ENCODE measurements at places on chromosomes 11 and 22. TPM values are rescaled to one million over a fixed set of nuclear protein-coding genes. Genes with fewer than 3 reads are reported as not detected.
A peak's percentile ranks its signal among the peaks of the same experiment; 100 is the strongest.

GRCh38 chr11:93697611-93698010 lies 36.1 kb downstream of the CEP295 start:
- peaks cover 73% of the 10 kb centered on the region for H3K36me3 ChIP-seq
- no peak for DNase-seq

DNA sequence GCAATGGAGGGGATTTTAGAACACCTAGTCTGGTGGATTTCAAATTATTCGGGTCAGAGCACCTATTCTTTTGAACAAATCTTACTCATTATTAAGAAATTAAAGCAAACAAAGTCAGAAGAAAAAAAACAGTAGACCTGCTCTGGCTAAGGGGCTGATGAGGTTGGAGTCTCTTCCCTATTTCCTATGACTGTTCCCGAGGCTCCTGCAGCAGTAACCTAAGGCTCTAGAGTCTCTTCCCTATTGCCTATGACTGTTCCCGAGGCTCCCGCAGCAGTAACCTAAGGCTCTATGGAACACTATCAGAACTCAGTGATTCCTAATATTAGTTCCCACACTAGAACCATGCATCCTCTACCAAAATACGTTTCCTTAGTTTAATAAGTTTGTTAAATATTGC lies 607.9 kb downstream of the NTM start:
- no peaks in the 10 kb centered on the region for H3K4me1 ChIP-seq
- H3K4me3 ChIP-seq = no peak overlapping the region
- peaks cover 59% of the 10 kb centered on the region for H3K27me3 ChIP-seq
- H3K27ac ChIP-seq = no peak overlapping the region

- H3K27me3 ChIP-seq = no peaks in the 10 kb centered on the region
- H3K36me3 ChIP-seq = peaks cover 40% of the 10 kb centered on the region
- no peak for DNase-seq
- H3K4me3 ChIP-seq = no peak overlapping the region
- H3K27ac ChIP-seq = no peak overlapping the region
- H3K4me1 ChIP-seq = peaks cover 6% of the 10 kb centered on the region
Measured at GRCh38 chr11:69661413-69661715, 13.8 kb downstream of the LTO1 start.

DNA sequence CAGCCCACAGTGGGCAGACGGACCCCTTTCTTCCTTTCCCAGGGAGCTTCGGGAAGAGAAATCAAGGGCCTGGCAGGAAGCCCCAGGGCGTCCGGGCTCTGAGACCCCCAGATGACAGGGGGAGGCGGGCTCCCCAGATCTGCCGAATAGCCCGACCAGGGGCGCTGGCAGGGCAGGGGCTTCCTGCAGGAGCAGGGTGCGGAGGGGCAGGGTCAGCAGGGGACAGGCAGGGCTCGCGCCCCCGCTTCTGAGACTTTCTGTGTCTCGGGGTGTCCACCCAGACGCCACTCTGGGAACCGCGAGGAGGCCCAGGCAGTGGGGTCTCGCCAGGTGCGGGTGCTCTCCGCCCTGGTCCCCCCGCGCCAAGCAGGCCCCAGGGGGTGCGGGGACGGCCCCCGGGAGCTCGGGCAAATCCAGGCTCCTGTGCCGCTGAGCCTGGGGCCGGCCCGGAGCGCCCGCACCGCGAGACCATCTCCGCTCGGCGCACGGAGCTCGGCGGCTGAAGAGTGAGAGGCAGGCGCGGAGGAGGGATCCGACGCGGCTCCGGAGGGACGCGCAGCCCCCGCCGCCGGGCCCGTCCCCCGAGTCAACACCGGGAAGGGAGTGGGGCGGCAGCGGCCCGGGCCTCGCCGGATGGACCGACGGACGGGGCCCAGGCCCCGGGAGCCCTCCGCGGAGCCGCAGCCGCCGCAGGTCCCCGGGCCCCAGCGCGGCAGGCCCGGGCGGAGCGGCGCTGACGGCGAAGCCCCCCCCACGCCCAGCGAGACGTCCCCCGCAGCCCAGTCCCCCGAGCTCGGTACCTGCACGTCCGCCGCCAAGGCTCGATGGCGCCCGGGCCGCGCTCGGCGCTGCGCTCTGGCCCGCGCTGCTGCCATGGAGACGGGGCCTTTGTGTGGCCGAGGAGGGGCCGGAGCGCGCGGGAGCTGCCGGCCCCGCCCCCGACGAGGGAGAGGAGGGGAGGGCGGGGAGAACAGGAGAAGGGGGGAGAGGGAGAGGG lies at the start of gene PLXNB2:
Gene PLXNB2 (minus strand): TSS at position 894 of the 997 bp plus-strand sequence. CDS start 17,062 bp downstream, outside the sequence.
- no peaks in the 10 kb centered on the region for H3K27me3 ChIP-seq
- peak; percentile 88 for DNase-seq
- peak within 1 kb of the TSS; percentile 95 for H3K27ac ChIP-seq
- peak within 1 kb of the TSS; percentile 98 for H3K4me3 ChIP-seq

DNA sequence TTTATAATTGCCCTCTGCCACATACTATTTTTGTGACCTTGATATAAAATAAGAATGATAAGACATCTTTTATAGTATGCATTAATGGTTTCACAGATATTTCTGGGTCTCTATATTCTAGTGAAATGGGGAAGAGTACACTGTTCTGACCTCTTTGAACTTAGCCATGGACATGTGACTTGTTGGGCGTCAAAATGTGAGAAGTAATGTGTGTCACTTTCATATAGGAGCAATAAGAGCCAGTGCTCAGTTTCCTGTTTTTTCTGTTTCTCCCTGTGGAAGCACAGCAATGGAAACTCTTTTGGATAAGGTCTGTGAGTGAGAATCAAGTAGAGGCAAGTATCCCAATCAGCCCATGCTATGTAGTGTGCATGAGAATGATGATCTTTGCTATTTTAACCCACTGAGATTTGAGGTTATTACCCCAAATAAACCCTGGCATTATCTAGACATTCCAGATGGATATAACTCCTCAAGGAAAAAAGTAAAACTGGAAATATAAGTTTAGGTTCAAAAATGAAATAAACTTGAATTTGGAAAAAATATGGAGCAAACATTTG lies 60.7 kb downstream of the RAB38 start:
- H3K4me3 ChIP-seq = no peak overlapping the region
- no peaks in the 10 kb centered on the region for H3K4me1 ChIP-seq
- H3K27me3 ChIP-seq = no peaks in the 10 kb centered on the region
- no peak for DNase-seq

GRCh38 chr11:126791991-126792390 lies 208.6 kb downstream of the KIRREL3 start:
- no peak overlapping the region for H3K4me3 ChIP-seq
- no peak overlapping the region for H3K27ac ChIP-seq
- no peaks in the 10 kb centered on the region for H3K4me1 ChIP-seq

- H3K4me1 ChIP-seq = no peaks in the 10 kb centered on the region
- H3K4me3 ChIP-seq = no peak overlapping the region
- no peaks in the 10 kb centered on the region for H3K27me3 ChIP-seq
- H3K36me3 ChIP-seq = no peaks in the 10 kb centered on the region
- no peak for DNase-seq
Measured at GRCh38 chr11:21119411-21119810, 450.0 kb downstream of the NELL1 start.

DNA sequence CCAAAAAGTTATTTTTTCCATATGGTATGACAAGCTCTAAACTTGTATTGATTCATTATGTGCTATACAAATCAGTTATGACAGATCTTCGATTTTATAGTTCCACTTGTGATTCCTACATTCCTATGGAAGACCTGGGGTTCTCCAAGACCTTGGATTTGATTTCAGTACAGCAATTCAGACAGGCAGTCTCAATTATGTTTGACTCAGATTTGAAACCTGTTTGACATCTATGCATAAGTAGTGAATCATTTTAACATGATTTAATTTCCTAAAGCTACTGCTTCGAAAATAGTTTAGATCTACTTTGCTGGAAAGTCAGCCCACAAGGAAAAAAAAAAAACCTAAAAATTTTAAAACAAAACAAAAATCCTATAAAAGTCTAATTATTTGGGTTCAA lies 820.4 kb downstream of the LUZP2 start:
- no peaks in the 10 kb centered on the region for H3K27me3 ChIP-seq
- no peaks in the 10 kb centered on the region for H3K4me1 ChIP-seq
- no peak overlapping the region for H3K4me3 ChIP-seq

DNA sequence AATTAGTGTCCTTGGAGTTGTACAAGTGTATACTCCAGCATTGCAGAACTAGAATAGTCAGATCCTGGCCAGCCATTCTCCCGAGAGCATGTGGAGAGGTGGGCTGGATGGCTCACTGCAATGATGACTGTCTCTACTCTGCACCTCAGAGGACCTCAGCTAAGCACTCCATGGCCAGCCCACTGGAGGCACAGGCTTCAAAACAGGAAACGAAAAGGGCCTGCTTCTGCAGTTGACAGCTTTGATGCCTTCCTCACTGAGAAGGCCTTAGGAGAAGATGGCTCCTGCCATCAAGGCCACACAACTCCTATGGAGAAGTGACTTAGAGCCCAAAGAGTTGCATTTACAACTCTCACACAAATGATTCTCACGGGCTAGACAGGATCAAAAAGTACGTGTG lies 9.1 kb downstream of the POLD4 start:
- DNase-seq = no peak
- H3K4me1 ChIP-seq = peaks cover 4% of the 10 kb centered on the region
- H3K4me3 ChIP-seq = no peak overlapping the region
- no peak overlapping the region for H3K27ac ChIP-seq

- no peak for DNase-seq
- no peak overlapping the region for H3K4me3 ChIP-seq
- no peaks in the 10 kb centered on the region for H3K36me3 ChIP-seq
- peaks cover 15% of the 10 kb centered on the region for H3K27me3 ChIP-seq
- H3K4me1 ChIP-seq = no peaks in the 10 kb centered on the region
Measured at GRCh38 chr11:44421090-44421675, 111.2 kb upstream of the ALX4 start.

DNA sequence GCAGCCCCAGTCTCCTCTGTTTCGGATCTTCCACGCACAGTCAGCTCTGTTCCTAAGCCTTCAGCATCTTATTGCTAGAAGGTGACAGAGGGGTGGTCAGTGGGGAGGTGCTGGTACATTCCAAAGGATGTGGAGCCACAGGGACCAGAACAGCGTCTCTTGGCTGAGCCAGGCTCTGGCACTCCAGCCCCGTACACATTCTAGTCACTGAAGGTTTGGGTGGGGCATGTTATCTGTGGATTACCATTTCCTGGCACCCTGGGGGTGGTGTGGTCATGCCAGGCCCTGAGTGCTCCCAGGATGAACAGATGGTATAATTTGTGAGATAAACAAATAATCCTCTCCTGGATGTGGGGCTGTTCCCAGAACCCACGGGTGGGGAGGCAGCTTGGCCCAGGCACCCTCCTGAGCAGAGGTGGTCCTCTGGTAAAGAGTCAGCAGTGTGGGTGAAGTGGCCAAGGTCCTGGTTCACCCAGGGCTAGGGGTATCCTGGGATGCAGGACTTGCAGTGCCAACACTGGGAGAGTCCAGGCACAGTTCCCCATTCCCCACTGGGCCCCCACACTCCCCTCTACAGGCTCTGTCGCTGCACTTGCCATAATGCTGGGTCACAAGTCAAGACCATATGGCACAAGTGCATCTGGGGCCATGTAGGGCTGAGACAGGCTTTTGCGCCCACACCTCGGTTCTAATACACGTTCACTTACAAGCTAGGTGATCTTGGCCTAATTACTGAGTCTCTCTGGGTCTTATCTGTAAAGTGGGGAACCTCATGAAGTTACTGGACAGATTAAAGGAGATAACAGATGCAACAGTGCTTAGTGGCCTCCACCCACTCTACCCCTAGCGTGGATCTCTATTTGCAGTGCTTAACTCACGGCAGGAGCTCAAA lies 33.0 kb downstream of the DKK3 start:
- no peak for DNase-seq
- H3K27ac ChIP-seq = peak overlapping the region; percentile 96

DNA sequence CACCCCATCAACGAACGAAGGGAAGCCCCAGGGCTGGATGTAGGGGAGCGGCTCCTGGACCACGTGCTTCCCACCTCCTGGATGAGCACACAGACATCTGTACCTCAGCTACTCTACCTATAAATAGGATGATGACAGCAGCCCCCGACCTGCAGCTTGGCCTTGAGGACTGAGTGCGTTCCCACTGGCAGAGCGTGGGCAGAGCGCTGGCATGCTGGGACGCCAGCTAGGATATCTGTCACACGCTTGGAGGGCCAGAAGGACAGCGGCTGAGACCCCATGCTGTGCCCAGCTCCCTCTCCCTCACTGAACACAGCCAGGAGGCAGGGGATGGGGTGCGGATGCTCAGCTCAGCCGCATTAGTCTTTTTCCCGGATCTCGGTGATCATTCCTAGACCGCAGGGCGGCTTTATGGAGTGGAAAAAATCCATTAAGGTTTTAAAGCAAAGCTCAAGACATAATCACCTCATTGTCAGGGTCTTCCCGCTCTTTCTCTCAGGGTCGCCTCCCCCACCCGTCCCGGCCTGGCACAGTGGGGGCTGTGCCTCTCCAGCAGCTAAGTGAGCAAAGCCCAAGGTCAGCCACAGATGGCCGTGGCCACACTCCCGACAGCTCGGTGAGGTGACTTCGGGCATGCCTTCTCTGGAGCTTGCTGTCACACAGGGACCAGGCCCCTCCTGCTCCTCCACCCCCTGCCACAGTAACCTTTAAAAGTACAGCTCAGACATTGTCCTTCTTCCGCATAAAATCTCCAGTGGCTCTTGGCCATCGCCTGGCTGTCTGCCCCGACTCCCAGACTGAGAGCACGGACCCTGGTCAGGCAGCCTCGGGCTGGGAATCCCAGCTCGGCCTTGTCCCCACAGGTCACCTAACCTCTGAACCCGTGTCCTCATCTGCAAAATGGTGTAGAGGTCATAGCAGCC lies 69.6 kb upstream of the SHISAL1 start:
- no peak overlapping the region for H3K27ac ChIP-seq
- no peaks in the 10 kb centered on the region for H3K4me1 ChIP-seq
- H3K4me3 ChIP-seq = no peak overlapping the region
- H3K36me3 ChIP-seq = no peaks in the 10 kb centered on the region

- no peak overlapping the region for H3K27ac ChIP-seq
- H3K4me3 ChIP-seq = no peak overlapping the region
- DNase-seq = no peak
- no peaks in the 10 kb centered on the region for H3K27me3 ChIP-seq
- no peaks in the 10 kb centered on the region for H3K4me1 ChIP-seq
Measured at GRCh38 chr11:111557425-111558111, 17.0 kb downstream of the LAYN start.

GRCh38 chr22:38302906-38303305 lies 14.3 kb downstream of the CSNK1E start:
- H3K36me3 ChIP-seq = peaks cover 54% of the 10 kb centered on the region
- no peak for DNase-seq
- no peaks in the 10 kb centered on the region for H3K27me3 ChIP-seq
- peak overlapping the region; percentile 98 for H3K27ac ChIP-seq
- peaks cover 94% of the 10 kb centered on the region for H3K4me1 ChIP-seq

GRCh38 chr11:117822074-117823033 lies 2.2 kb downstream of the FXYD2 start:
- no peaks in the 10 kb centered on the region for H3K36me3 ChIP-seq
- peaks cover 4% of the 10 kb centered on the region for H3K27me3 ChIP-seq
- H3K4me1 ChIP-seq = peaks cover 58% of the 10 kb centered on the region

GRCh38 chr11:70860888-70861287 lies 391.5 kb downstream of the SHANK2 start:
- H3K36me3 ChIP-seq = no peaks in the 10 kb centered on the region
- peaks cover 61% of the 10 kb centered on the region for H3K27me3 ChIP-seq
- no peak overlapping the region for H3K4me3 ChIP-seq
- H3K27ac ChIP-seq = no peak overlapping the region
- no peaks in the 10 kb centered on the region for H3K4me1 ChIP-seq
- no peak for DNase-seq

GRCh38 chr11:11973361-11973800 lies 35.0 kb downstream of the DKK3 start:
- peak overlapping the region; percentile 18 for H3K4me3 ChIP-seq
- H3K27me3 ChIP-seq = no peaks in the 10 kb centered on the region

Gene NECTIN1
- 22.9 TPM for total RNA-seq

Gene PIH1D2
- total RNA-seq = 2.2 TPM

Gene SIAE
- 68.8 TPM for total RNA-seq

Gene OR56A5
- total RNA-seq = not detected

Gene MYBPC3
- total RNA-seq = 2,538 TPM

Gene TRIM49
- not detected for total RNA-seq

Gene LIN7C
- total RNA-seq = 15.5 TPM

Gene NRXN2
- total RNA-seq = 0.71 TPM

Gene FAM111B
- 1.1 TPM for total RNA-seq

Gene GAB4
- not detected for total RNA-seq

Gene ROBO4
- 20.7 TPM for total RNA-seq

All from left ventricle myocardium inferior (tissue), 1 donor.